Hematopoietic multipotent progenitor cell treated with erythropoietin and hydrocortisone succinate and interleukin-3 and kit ligand, for 6 days (in vitro differentiated cells): ENCODE measurements at places on chromosomes 7 and 10.

- DNase-seq, result peak; percentile 85
Observed at GRCh38 chr7:103148994-103149807, at the start of gene NAPEPLD. Gene NAPEPLD (minus strand): TSS chr7:103149099. CDS start chr7:103128776, 20,323 bp downstream.

DNA sequence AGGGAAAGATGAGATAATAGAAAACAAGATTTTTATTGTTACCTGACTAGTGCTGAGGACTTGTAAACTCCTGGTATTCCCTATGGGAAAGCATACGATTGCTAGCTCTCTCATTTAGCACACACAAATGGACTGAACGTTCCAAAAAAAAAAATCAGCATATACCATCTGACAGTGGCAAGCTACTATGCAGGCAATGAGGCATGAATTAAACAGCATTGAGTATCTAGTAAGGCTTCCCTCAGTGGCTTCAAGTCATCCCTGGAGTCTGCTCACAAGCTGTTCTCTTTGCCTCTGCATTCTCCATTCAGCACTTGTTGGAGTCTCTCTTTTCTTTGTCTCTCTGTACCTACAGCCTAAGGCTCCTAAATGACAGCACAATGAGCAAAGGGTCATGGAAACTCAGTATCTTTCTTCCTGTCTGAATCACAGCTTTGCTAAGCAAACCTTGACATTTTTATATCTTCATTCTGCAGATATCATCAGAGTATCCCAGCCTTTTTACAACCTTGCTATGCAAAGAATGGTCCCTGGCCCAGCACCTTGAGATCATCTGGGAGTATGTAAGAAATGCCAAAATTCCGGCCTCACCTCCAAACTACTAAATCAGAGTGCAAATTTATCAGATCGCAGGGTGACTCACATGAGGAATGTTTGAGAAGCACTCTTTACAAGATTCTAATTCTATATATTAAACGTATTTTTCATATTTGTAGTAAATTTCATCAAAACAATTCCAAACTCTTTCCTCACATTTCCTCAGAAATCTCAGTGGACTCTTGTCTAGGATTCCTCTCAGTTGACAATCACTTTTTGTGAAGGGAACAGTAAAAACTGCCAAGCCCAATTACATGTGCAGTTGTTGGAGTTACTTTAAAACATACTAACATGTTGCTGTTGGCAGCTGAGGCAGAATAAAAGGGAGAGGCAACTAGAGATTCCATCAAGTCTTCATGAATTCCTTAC, 10.8 kb upstream of the LIPA start:
- no peak for DNase-seq

DNA sequence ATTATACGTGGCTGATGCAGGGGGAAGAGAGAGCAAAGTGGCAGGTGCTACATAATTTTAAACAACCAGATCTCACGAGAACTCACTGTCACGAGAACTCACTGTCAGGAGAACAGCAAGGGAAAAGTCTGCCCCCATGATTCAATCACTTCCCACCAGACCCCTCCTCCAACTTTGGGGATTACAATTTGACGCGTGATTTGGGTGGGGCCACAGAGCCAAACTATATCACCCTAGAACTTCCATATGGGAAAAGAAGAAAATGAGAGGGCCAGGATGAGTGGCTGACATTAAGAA, 15.8 kb downstream of the EZH2 start:
- DNase-seq, result no peak

DNA sequence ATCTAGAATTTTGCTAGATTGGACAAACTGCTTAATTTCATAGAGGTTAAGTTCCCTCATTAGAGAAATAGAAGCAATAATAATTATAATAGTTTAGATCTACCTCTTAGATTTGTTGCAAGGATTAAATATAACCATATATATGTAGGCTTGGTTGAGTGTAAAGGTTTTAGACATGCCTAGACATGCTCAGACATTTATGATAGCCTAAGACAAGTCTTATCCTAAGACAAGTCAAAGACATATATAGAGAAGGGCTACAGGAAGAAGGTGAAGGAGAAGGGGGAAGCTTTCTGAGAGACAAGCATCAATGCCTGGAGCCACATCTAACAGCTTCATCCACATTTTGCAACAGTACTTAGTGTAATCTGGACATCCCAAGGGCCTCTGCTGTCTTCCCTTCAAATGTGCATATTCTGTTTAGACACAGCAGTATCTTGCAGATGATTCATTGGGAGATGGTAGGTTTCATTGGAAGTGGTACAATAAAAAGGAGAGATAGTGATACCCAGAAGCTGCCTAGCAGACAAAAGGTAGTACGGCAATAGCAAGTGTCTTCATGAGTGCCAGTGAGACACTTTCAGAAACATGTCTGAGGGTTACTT, 146.5 kb downstream of the HGF start:
- DNase-seq, result no peak

DNA sequence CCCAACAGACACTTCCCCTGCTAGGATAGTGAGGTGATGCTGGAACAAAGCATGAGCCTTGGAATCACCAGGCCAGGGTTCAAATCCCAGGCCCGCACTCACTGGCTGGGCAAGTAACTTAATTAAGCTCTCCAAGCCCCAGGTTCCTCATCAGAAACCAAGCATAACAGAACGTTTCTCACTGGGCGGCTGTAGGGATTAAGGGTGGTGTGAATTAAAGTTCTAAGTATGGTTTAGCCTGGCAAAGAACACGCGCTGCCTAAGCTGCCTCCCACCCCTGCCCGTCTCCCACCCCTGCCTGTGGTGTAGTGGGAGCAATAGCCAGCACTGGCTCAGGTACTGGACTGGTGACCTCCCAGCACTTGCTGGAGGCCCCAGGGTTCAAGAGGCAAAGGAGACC, 5.6 kb downstream of the SLC4A2 start:
- no peak for DNase-seq

DNA sequence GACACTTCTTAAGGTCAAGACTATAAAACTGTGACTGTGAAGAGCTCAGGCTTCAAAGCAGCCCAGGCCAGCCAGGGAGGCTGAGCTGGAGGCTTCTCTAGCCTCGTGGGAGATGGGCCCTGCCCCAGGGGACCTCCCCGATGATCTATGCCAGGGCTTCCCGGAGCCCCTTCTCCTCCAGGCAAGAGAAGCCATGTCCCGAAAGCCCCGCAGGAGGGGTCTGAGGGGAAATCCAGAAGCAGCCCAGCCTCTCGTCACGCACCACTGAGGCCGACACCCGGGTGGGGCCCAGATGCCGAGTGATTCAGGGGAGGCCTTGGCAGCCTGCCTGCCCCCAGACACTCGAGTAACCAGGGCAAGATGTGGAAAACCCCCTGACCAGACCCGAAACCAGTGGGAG, 63.7 kb downstream of the PROSER2 start:
- DNase-seq, result peak; percentile 72

GRCh38 chr7:50828801-50829200, 46.1 kb upstream of the GRB10 start:
- DNase-seq, result no peak

- no peak for DNase-seq
Observed at GRCh38 chr7:55110993-55111361, 92.2 kb downstream of the EGFR start.

- DNase-seq, result no peak
Observed at GRCh38 chr7:42934291-42934690, 2.1 kb downstream of the MRPL32 start.

DNA sequence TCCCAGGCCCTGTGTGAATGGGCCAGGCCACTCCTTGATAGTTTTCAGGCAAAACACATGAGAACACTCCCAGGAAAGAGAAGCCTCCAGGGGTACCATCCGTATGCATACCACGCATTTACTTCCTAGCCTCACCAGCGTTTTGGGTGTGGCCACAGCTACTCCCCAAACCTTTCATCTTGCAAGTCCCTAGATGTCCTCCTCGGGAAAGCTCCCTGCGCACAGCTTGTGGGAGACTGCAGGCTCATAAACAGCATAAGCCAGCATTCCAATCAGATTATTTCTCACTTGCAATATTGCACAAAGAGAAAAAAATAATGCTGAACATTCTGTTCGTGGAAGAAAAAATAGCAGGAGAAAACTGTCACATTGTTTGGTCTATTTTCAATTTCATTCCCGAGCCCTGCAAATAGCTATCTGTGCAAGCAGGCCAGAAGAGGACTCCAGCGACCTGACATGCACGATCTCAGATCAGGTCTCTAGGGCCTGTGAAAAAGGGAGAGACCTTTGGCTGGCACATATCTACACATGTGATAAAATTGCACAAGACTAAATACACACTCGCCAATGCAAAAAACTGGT, 175.6 kb downstream of the PLXNA4 start:
- no peak for DNase-seq

DNA sequence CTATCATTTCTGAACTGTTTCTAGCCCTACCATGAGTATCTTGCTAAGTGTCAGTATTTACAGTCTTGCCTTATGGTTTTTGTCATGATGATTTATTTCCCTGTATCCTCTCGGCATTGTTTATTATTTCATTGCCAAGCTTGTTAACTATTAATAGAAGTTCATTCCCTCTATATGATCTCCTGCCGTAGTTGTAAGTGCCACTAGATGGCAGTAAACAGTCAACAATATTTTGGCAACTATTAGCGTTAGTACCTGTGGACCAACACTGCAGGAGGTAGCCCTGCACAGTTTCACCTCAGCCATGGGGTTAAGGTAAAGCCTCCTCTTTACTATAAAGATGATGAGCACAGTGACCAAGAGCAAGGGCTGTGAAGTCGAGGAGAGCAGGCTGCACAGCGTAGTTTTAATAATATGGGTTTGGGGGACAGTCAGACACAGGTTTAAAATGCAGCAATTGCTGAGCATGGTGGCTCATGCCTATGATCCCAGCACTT, 26.1 kb upstream of the CCNJ start:
- DNase-seq, result peak; percentile 87

GRCh38 chr7:81300753-81301152, 381.9 kb upstream of the SEMA3C start:
- DNase-seq, result no peak

GRCh38 chr10:126301701-126302475, 86.4 kb downstream of the ADAM12 start:
- DNase-seq, result no peak

DNA sequence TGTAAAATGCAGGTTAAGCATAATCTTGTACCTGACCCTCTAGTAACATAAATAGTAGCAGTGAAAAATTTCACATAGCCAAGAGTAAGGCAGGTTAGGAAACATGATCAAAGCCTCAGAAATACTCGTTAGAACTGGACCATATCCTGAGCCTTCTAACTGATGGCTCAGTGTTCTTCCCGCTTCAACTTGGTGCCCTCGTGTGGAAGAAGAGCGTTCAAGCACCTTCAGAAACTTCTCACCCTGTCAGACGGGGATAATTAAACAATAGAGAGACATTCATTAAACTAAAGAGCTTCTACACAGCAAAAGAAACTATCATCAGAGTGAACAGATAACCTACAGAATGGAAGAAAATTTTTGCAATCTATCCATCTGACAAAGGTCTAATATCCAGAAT, 124.5 kb downstream of the MYOF start:
- DNase-seq, result peak; percentile 73

GRCh38 chr10:113616244-113617074, 47.4 kb downstream of the NRAP start:
- peak; percentile 19 for DNase-seq

GRCh38 chr10:80518807-80519360, 18.8 kb upstream of the SH2D4B start:
- peak; percentile 79 for DNase-seq

DNA sequence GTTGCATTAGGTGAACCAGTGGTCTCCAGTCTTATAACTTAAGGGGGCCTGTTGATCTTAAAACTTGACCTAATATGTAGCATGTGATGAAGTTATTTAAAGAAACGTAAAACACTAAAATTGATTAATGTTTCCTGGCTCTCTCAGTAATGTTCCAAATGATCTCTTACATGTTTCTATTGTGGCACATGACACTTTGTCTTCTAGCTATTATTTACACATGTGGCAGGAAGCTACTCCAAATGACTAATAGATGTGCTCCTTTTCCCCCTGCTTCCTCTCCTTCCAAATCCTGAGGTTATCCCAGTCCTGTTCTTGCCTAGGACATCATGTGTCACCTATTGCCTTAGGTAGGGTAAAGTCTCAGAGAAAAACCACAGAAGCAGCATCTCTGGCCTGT, 89.4 kb downstream of the FAS start:
- DNase-seq, result no peak

DNA sequence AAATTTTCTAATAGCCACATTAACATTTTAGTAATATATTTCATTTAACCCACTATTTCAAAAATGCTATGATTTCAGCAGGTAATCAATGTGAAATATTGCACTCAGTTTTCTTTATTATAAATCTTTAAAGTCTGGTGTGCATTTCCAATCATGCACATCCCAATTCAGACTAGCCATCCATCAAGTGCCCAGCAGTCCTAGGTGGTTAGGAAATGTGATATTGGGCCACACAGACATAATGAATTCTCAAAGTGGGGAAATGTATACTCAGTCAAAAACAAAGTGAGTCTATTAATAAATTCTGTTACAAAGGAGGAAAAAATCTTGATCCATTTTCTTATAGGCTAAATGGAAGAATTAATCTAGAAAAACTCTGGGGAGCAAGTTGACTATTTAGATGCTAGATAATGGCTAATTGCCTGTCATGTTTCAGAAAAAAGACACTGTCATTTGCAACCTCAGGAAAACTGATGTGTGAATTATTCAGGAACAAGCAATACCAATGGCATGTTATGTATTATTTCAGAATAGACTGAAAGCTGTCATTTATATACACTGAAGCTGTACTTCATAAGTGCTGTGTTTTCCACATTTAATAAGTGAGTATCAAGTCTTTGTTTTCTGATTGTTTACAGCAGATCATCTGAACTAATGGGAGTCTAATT, 629.1 kb upstream of the ADARB2 start:
- no peak for DNase-seq

GRCh38 chr7:127953423-127954356, 77.5 kb downstream of the LRRC4 start:
- no peak for DNase-seq

DNA sequence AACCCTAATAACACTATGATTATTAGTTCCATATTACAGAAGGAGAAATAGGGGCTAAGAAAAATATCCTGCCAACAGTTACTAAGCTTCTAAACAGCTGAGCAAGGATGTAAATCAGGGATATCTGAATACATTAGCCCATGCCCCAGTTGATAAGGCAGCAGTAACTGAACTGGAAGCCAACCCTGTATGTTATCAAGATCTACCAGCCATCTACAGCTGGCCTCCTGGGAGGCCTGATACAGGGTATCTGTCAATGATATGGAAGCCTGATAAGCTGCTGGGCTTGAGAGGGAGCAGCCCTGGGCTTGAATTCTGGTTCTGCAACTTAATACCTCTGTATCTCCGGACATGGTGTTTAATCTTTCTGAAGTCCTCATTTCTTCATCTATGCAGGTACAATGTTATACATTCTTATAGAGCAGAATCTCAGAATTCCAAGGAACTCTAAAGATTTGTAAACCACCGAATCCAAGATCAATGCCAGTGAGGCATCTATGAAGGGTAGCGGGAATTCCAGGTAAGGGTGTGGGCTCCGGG, 37.9 kb upstream of the AFAP1L2 start:
- peak; percentile 58 for DNase-seq

DNA sequence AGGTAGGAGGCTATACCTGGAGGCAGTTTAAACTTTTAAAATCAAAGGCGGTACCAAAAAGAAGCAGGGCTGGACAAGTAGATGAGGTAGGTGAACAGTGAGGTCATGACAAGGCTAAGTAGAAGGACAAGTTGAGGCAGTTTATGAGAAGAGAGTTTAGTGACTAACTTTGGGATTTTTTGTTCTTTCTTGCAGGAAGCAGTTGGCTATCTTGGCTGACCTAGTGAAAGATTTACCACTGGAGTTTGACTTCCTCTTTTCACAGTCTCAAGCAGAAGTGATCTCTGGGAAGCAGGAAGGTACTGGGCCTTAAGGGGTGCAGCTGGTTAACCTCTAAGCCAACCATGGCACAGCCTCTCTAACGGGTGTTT, 26.3 kb downstream of the ENTPD7 start:
- peak; percentile 78 for DNase-seq

- no peak for DNase-seq
Observed at GRCh38 chr7:93574646-93575554, at the start of gene CALCR. Gene CALCR (minus strand): TSS chr7:93574724. CDS start chr7:93486981, 87,743 bp downstream.
